Activated T-helper 17 cell treated with anti-CD3 and anti-CD28 coated beads, Interleukin-2, amount 50 U/mL, for 72 hours (primary cell): ENCODE measurements at places on chromosomes 5 and 9.

GRCh38 chr5:138824924-138825863, 49.9 kb downstream of the LRRTM2 start:
- no peaks in the 10 kb centered on the region for H3K4me1 ChIP-seq
- no peak overlapping the region for H3K27ac ChIP-seq
- H3K27me3 ChIP-seq: no peaks in the 10 kb centered on the region

- ATAC-seq: no peak
- no peaks in the 10 kb centered on the region for H3K4me1 ChIP-seq
- H3K27me3 ChIP-seq: no peaks in the 10 kb centered on the region
- H3K36me3 ChIP-seq: peaks cover 27% of the 10 kb centered on the region
Observed at GRCh38 chr9:136853596-136854112, 1.5 kb downstream of the MAMDC4 start.

DNA sequence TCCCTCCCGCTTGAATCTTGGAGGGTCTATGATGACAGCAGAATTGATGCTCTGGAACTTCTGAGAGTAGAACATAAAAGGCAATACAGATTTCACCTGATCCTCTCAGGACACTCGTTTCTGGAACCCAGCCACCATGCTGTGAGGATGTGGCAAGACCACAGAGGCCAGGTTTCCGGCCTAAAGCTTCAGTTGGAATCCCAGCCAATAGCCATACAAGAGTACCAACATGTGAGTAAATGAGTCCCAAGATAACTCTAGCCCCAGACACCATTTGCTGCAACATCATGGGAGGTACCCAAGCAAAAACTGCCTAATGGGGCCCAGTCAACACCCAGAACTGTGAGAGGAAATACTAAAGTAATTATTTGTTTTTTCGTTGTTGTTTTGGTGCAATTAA, 65.7 kb upstream of the MARCHF11 start:
- no peaks in the 10 kb centered on the region for H3K27me3 ChIP-seq
- no peaks in the 10 kb centered on the region for H3K36me3 ChIP-seq
- no peaks in the 10 kb centered on the region for H3K4me1 ChIP-seq
- no peak overlapping the region for H3K27ac ChIP-seq
- H3K4me3 ChIP-seq: no peak overlapping the region

DNA sequence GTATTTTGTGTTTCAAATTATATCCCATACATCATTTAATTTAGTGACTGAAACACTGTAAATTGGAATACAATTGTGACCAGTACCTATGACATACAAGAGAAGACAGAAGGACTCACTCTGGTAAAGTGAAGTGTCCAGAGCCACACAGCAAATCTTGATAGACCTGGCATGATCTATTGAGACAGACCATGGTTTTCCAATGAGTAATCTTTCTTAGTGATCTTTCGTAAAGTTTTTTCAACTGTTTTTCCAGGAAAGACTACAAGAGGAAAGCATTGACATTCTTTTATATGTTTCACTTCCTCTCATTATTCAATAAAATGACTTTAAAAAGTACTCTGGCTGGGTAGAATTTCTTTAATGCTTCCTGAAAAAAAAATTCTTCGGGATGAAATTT, 43.3 kb upstream of the ALDH1A1 start:
- H3K36me3 ChIP-seq: no peaks in the 10 kb centered on the region
- H3K4me1 ChIP-seq: peaks cover 5% of the 10 kb centered on the region
- ATAC-seq: no peak
- peaks cover 6% of the 10 kb centered on the region for H3K27me3 ChIP-seq

DNA sequence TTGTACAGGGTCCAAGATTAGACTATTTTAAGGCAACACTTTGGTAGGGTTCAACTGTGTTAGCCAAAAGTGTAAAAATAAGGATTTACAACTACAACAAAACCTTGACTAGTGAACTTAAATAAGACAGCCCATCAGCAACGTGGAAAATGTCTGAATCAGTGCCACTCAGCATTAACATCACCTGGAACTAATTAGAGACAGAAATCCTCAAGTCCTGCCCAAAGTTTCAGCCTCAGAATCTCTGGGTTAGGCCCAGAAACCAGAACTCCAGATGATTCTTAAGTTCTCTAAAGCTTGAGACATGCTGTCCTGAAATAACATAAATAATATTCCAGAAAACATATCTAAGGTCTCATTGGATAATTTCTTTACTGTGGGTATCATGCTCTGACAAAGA, 118.6 kb downstream of the SEMA6A start:
- H3K36me3 ChIP-seq: peaks cover 2% of the 10 kb centered on the region
- H3K27ac ChIP-seq: no peak overlapping the region
- H3K4me3 ChIP-seq: no peak overlapping the region
- ATAC-seq: no peak
- H3K4me1 ChIP-seq: peaks cover 5% of the 10 kb centered on the region
